ENCODE measurements at places on chromosomes 16 and 17. TPM values are rescaled to one million over a fixed set of nuclear protein-coding genes. Genes with fewer than 3 reads are reported as not detected.

DNA sequence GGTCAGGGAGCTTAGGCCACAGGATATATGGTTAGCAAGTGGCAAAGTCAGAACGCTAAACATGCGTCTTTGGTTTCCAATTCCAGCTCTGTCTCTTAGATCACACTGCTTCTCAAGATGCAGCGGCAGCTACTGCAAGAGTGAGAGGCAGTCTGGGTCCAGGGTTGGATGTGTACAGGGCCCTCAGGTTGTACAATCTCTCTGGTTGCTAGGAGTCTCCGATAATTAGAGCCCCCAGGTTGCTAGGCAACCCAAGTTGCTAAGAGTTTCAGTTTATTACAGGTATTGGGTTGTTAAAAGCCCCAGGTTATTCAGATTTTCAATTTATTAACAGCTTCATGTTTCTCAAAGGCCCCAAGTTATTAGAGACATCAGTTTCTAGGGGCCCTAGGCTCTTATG, 15.5 kb upstream of the SPACA3 start:
- no peak overlapping the region for H3K27ac ChIP-seq
- DNase-seq, result no peak
- H3K4me1 ChIP-seq, result no peaks in the 10 kb centered on the region
- no peak overlapping the region for H3K4me3 ChIP-seq

DNA sequence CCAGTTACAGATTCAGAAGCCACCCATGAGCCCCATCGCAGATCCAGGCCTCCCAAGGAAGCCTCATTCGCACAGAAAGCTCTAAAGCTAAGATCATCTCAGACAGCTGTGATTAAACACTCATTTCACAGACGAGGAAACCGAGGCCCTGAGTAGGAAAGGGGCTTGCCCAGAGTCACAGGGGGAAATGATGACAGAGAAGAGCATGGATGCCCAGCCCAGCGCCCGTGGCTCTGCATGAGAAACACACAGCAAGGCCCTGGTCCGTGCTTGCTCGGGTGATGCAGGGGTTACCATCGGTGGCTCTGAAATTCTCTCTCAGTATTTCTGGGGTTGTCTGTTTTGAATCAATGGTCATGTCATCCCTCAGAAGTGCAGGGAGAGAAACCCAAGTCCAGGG, 109.6 kb downstream of the C16orf78 start:
- H3K36me3 ChIP-seq, result no peaks in the 10 kb centered on the region
- H3K4me3 ChIP-seq, result no peak overlapping the region
- DNase-seq, result no peak

GRCh38 chr17:61381537-61381936, 18.1 kb upstream of the TBX2 start:
- no peak for DNase-seq
- H3K27ac ChIP-seq, result no peak overlapping the region
- no peaks in the 10 kb centered on the region for H3K4me1 ChIP-seq

DNA sequence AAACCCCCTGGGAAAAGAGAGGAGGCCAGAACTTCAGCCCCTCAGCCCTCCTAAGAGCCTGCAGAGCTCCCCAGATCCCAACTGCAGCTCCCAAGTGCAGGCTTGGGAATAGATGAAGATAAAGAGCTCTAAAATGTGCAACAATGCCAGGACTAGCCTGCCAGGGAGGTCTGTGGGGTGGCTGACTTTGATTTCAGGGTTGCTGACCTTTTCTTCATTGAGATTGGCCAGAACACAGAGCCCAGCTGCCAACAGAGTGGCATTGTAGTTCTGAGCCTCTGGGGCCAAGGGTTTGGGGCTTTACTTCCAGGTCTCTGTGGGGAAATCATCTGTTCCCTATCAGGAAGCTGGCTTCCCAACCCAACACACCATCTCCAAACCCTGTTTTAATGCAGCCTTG, 120.6 kb downstream of the COPRS start:
- H3K4me1 ChIP-seq, result no peaks in the 10 kb centered on the region
- DNase-seq, result no peak
- H3K27ac ChIP-seq, result no peak overlapping the region

The FBXO39 gene
- not detected for polyA plus RNA-seq

The TNFRSF13B gene
- polyA plus RNA-seq, result 0.13 TPM

The CA4 gene
- 3.6 TPM for polyA plus RNA-seq

The ZG16 gene
- polyA plus RNA-seq, result 4.8 TPM

The USP6 gene
- polyA plus RNA-seq, result not detected

All from small intestine (tissue), 16 donors.